Activated T-cell treated with anti-CD3 and anti-CD28 coated beads for 48 hours (primary cell): ENCODE measurements at places on chromosomes 13 and 19.

GRCh38 chr19:10069046-10069445 is 17.1 kb upstream of the SHFL start:
- no peak for DNase-seq

GRCh38 chr13:46622630-46623256 is 69.8 kb downstream of the LRCH1 start:
- no peak for DNase-seq

GRCh38 chr19:46945694-46946489 is 73.7 kb upstream of the NPAS1 start:
- no peak for DNase-seq

DNA sequence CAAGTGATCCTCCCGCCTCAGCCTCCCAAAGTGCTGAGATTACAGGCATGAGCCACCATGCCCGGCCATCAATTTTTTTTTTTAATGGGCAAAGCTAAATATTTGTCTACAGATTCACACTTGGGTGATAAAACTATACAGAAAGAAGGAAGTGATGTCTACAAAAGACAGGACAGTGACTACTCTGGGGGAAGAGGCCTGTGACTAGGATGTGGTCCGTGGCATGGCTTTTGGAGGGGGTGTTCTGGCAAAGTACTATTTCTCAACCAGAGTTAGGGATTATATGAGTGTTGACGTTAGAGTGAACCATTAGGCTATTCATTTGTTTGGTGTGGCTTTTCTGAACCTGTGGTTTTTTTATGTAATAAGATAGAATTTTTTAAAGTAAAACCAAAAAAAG is 42.7 kb downstream of the INSR start:
- no peak for DNase-seq

DNA sequence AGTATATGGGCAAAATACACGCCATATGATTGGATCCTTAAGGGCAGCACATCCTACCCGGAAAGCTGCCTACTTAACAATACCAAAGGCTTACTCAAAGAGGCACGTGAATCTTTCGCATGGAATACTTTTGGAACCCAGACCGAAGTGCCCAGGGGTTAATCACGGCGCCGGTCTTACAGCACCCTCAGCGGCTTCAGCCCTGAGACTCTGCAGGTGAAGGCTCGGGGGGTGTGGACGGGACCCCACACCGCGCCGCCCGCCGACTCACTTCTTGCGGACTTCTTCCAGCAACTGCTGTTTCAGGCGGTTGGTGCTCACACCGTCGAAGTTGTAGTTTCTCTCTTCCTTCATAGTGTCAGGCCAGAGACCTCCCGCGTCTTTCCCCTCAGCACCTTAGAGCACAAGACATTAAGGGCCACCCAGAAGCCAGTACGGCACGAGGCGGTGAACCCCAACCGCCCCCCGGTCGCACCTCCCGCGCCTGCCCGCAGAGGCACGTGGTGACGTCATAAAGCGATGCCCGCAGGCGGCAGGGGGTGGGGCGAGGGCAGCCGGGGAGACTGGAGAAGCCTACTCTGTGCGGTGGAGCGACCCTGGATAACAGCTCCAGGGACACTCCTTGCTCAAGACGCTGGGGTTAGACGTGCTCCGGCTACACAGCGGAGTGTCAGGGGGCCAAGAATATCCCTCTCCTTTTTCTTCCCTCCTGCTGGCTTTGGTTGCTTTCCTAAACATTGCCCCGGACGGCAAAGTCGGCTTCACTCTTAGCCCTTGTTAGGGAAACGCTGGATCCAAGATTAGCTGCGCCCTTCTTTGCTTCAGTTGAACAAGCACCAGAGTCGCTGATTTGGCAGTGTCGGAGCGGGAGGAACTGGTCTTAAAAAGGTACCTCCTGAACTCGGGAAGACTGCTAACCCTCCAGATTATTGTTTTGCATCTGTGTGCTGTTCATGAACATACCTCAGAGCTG is at the start of gene CCDC169:
TSS of gene CCDC169 (minus strand) at position 449 of the 973 bp plus-strand sequence. CDS start at position 354, 95 bp downstream.
- DNase-seq = peak; percentile 52

DNA sequence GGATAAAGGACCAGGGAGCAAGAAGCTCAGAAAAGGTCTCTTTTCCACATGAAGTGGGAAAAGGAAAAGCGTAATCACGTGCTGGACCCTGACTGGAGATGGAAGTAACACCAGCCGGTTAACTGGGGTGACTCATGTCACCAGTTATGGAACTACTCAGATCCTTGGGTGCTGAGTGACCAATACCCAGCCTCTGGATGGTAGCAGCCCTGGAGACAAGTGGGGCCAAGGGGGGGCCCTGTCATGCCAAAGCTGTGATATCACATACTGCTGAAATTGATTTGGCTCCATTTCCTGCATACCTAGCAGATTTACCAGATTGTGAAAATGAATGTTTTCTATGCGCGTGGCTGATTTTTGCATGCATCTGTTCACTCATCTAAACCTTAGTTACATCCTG is 158.9 kb downstream of the ZIC5 start:
- DNase-seq = no peak

GRCh38 chr19:57786906-57787305 is 17.4 kb downstream of the ZNF586 start:
- DNase-seq = no peak

DNA sequence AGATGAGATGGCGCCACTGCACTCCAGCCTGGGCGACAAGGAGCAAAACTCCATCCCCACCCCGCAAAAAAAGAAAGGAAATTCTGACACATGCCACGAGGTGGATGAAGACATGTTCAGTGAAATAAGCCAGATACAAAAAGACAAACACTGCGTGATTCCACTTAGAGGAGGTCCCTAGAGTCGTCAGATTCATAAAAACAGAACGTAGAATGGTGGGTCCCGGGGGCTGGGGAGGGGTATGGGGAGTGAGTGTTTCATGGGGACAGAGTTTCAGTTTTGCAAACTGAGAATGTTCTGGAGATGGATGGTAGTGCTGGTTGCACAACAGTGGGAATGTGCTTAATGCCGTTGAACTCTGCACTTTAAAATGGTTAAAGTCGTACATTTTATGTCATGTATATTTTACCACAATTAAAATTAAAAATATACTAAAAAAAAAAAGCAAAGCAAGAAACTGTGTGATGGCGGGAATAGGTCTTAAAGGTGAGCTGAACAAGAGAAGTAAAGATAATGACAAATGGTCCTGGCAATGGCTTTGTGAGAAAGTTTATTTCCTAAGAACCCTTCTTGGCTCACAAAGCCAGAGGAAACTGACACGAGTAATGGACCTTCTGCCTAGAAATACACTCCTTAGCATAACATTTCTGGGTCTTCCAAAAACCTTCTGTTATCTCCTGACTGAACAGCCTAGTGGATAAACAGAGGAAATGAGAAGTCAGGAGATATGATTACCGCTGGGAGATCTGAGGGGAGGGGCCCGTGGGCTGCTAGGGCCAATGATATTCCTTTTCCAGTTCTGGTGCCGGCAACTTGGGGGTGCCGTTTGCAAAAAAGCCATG is 4.2 kb upstream of the SPC24 start:
- DNase-seq = no peak
